Hippocampal formation (tissue), 2 donors: ENCODE measurements at places on chromosomes 4 and X.

- no peak for DNase-seq
Measured at GRCh38 chr4:153418121-153418520, 48.0 kb upstream of the TMEM131L start.

DNA sequence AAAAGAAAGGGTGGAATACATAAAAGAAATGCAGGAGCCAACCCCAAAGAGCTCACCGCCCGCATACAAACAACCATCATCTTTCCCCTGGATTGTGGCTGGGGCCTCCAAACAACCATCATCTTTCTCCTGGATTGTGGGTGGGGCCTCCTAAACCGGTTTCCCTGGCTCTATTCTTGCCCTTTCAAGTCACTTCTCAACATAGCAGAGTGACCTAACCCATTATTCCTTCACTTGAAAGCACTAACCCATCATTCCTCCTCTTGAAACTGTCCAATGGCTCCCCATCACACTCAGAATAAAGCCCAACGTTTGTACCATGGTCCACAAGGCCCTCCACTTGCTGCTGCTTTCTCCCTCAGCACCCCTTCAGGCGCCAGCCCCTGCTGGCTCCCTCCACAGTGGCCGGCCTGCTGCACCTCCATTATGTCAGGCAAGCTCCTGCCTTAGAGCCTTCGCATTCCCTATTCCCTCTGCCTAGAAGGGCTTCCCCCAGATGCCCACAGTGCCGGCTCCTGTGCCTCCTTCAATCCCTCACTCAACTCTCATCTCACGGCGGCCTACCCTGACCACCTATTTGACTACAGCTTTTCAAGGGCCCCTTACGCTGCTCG, 24.1 kb downstream of the SMIM43 start:
- no peak for DNase-seq

DNA sequence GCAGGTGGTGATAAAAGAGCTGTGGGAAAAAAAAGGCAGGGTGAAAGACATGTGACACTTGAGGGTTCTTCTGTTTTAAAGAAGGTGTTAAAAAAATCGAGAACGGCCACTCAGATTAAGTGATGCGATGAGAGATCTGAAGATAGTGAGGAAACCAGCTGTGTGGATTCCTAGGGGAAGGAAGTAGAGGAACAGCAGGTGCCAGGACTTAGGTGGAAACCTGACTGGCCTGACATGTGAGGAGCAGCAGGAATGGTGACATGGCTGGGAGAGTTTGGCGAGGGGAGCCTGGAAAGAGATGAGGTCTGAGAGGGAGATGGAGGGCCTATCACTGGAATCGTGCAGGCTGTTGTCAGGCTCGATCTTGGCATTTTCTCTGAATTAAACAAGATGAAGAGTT, 55.5 kb downstream of the BMPR1B start:
- no peak for DNase-seq

DNA sequence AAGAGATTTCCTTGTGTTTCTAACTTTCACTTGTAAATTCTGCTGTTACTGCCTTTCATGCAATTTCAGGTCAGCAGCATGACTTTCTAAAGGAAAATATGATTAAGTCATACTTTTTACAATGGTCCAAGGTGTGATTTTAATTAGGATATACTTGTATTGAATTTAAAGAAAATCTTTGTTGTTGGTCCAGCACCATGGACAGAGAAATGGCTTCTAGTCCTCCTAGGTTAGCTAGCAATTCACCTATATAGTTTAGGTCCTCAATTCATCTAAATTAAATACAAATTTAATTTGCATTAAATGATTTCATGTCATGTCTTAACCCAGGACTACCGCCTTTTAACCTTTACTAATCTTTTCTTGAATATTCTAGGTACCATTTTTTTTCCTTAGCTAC, 304.9 kb upstream of the RPS6KA3 start:
- DNase-seq, result no peak

DNA sequence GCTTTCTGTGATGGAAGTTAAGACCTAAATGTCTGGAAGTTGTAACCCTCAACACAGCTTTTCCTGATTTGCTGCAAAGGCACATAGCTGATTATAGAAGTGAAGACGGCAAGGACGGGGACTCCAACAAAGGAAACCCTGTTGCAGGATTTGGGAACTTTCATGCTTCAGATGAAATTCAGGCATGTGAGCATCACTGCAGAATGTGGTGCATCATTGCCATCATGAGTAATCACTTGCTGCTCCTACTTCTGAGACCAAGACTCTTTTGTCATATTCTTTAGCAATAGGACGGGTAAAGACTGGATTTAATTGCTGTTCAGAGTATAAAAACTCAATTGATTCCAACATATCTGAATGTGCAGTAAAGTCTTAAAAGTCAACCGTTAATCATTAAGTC, 35.8 kb downstream of the YIPF6 start:
- DNase-seq, result no peak

- no peak for DNase-seq
Measured at GRCh38 chrX:48003367-48003757, 427 bp downstream of the ZNF182 start.

DNA sequence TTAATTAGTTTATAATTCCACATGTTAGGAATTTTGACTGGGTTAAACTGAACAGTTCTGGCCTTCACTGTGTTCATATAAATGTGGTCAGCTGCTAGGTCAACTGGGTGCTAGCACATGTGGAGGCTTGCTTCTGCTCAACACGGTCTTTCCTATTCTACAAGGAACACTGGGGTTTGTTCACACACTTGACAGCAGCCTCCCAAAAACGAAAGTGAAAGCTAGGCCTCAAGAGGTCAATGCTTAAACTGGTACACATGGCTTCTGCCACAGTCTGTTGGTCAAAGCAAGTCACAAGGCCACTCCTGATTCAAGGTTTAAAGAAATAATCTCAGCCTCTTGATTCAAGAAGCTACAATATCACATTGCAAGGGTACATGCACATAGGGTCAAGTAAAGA, 126.5 kb downstream of the QDPR start:
- DNase-seq, result no peak

DNA sequence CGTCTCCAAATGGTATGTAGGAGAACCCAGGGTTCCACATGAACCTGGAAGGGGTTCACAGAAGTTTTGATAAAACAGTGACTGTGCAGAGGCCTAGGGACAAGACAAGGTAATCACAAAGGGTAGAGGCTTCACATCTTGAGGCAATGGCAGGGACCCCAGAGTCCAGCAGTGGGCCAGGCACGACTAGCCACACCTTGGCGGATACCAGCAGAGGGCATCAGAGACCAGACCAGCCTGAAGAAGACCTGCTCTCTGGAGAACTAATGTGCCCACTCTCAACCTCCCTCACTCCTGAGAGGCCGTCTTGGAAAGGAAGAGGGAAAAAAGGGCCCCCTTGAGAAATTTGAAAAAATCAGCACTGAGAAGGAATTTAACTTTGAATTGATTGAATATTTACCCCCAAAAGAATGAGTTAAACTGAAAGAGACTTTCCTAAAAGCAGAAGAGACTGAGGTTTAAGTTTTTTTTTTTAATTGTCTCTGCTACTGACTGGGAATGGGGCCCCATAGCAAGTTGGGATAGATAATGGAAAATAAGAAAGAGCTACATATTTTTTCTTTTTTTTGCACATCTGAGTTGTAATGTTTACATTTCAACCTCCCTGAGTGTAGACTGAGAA, 243.8 kb upstream of the JADE1 start:
- no peak for DNase-seq

DNA sequence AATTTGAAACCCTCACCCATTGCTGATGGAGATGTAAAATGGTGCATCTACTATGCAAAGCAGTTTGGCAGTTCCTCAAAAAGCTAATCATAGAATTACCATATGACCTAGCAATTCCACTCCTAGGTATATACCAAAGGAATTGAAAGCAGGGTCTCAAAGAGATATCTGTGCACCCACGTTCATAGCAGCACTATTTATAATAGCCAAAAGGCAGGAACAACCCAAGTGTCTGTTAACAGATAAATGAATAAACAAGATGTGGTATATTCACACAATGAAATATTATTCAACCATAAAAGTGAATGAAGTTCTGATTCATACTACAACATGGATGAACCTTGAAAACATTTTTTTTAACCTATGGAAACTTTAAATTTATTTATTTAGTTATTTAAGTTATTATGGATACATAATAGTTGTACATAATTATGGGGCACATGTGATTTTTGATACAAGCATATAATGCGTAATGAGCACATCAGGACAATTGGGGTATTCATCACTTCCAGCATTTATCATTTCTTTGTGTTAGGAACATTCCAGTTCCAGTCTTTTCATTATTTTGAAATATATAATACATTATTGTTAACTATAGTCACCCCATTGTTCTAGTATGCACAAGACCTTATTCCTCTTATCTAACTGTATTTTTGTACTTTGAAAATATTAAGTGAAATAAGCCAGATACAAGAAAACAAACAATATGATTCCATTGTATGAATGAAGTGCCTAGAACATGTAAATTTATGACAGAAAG, 205.6 kb upstream of the CNKSR2 start:
- no peak for DNase-seq

GRCh38 chrX:133645977-133646718, 230.9 kb upstream of the GPC4 start:
- no peak for DNase-seq

GRCh38 chr4:145812919-145813318, 125.7 kb downstream of the ZNF827 start:
- no peak for DNase-seq

DNA sequence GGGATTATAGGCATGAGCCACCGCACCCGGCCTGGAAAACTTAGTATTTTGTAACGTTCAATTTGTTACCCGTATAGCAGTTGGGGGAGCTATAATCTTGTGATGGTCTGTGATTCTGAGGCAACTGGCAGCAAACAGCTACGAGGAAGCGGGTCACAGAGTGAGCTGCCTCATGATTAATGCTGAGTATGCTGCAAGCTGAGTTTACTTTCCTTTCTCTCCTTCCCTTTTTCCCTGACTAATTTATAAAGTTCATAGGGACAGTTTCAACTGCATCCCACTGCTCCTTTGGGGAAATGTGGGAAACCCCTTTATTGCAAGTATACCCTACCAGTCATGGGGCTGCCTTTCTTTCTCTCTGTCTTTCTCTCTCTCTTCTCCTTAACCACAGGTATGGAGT, 17.7 kb upstream of the ELOVL6 start:
- DNase-seq, result no peak

DNA sequence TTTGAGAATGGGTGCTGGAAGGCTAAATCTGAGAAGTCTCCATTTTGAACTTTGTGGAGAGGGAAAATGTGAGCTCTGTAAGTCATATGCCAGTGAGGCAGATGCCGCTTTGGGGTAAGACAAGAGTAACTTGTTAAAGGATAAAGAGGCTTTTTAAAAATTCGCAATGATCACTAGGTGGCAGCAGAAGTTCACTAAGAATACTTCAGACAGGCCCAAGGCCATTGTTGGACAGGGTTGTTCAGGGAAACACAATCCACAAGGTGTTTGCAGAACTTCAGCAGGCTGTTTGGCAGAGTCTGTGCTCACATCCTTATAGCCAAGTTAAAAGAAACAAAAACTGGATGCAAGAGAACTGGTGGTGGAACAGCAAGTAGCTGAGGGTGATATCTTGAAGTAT, 13.7 kb upstream of the PIGA start:
- peak; percentile 7 for DNase-seq

DNA sequence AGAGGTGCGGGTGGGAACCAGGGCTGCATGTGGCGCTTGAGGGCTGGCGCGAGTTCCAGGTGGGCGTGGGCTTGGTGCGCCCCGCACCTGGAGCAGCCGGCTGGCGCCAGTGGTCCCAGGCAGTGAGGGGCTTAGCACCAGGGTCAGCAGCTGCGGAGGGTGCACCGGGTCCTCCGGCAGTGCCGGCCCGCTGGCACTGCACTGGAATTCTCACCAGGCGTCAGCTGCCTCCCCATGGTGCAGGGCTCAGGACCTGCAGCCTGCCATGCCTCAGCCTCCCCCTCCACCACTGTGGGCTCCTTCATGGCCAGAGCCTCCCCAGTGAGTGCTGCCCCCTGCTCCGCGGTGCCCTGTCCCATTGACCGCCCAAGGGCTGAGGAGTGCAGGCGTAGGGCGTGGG, 174.0 kb downstream of the ADAM29 start:
- no peak for DNase-seq

- DNase-seq, result no peak
Measured at GRCh38 chrX:69211701-69212100, 46.4 kb upstream of the PJA1 start.
